ENCODE measurements at places on chromosomes 11 and 22. TPM values are rescaled to one million over a fixed set of nuclear protein-coding genes. Genes with fewer than 3 reads are reported as not detected.
A peak's percentile ranks its signal among the peaks of the same experiment; 100 is the strongest.

Gene POTEH
- total RNA-seq: not detected

DNA sequence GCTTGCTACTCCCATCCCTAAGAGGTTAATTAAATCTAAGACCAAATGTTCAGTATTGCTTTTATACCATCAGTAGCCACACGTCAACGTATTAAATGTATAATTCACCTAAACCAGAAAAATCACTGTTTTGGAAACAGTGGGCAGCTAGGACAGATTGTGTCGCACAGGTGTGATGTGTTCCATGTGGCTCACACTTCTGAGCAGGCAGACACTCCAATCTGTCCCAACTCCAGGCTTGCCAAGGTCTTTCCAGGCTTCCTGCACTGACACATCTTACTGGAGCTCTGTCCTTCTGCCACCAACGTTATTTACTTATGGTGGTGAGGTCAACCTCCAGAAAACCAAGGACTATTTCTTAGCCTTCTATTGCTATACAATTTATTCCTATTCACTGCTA is 11.4 kb downstream of the SIAE start:
- no peak for DNase-seq
- H3K36me3 ChIP-seq: no peaks in the 10 kb centered on the region
- peaks cover 3% of the 10 kb centered on the region for H3K4me1 ChIP-seq
- no peaks in the 10 kb centered on the region for H3K27me3 ChIP-seq
- no peak overlapping the region for H3K4me3 ChIP-seq
- no peak overlapping the region for H3K27ac ChIP-seq

- H3K27me3 ChIP-seq: peaks cover 42% of the 10 kb centered on the region
- H3K4me1 ChIP-seq: no peaks in the 10 kb centered on the region
- no peak overlapping the region for H3K4me3 ChIP-seq
- no peak overlapping the region for H3K27ac ChIP-seq
Observed at GRCh38 chr11:12989428-12990161, 19.5 kb upstream of the RASSF10 start.

DNA sequence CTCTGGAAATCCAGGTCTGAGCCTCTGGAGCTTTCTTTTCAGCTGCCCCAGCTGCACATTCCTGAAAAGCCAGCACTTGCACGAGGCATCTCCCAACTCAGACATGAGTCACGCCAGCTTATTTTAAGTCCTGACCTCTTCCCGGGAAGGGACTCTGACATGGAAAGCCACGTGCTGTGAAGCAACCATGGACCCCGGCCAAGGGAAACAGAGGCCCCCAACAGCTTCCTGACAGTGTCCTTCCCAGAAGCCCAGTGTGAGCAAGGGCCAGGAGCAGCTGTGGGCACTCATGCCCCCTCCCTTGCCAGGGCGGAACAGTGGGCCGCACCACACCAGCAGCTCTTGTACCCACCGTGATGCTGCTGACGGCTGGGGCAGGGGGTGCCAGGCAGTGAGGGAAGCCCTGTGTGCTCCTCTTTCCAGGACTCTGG is 118.8 kb upstream of the CADM1 start:
- no peak overlapping the region for H3K4me3 ChIP-seq
- H3K36me3 ChIP-seq: no peaks in the 10 kb centered on the region
- DNase-seq: peak; percentile 100
- peaks cover 17% of the 10 kb centered on the region for H3K4me1 ChIP-seq

DNA sequence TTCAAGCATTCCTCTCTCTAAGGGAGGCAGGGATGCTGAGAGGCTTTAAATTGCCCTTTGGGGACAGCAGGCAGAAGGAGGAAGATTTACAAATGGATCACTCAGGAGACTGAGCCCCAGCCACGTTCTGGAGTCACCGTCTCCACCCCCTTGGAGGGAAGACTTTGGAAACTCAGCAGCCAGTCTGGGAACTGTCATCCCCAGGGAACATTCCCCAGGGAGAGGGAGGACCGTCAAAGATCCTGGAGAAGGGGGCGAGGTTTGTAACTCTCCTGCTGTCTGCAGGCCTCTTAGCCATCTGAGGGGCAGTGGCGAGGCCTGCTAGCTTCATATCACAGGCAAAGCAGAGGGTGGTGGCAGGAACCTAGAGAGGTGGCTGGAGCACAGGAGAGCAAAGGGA is 56.1 kb upstream of the SLC22A12 start:
- peaks cover 2% of the 10 kb centered on the region for H3K4me1 ChIP-seq
- H3K36me3 ChIP-seq: no peaks in the 10 kb centered on the region
- no peak for DNase-seq
- no peak overlapping the region for H3K4me3 ChIP-seq
